Fibroblast of mammary gland (primary cell): ENCODE measurements at places on chromosomes 2 and 18.

- no peak for DNase-seq
Measured at GRCh38 chr2:138779406-138779780, 797 bp downstream of the NXPH2 start.

DNA sequence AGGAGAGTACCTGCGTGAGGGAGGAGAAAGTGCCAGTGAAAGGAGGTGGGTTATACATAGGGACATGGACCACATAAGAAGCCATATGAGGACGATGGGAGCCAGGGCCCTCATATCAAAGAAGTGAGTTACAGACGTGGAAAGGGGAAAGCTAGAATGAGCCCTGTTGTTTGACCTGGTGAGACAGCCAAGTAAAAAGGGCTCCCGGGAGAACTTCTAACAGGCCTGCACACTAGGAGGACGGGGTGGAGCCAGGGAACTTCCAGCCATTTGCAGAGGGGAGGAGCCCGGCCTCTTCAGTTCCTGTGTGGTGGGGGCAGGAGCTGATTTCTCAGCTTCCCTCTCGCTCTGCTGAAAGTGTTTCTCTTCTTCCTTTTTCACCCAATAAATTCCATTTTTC lies 84.1 kb upstream of the SLC66A3 start:
- peak; percentile 20 for DNase-seq

DNA sequence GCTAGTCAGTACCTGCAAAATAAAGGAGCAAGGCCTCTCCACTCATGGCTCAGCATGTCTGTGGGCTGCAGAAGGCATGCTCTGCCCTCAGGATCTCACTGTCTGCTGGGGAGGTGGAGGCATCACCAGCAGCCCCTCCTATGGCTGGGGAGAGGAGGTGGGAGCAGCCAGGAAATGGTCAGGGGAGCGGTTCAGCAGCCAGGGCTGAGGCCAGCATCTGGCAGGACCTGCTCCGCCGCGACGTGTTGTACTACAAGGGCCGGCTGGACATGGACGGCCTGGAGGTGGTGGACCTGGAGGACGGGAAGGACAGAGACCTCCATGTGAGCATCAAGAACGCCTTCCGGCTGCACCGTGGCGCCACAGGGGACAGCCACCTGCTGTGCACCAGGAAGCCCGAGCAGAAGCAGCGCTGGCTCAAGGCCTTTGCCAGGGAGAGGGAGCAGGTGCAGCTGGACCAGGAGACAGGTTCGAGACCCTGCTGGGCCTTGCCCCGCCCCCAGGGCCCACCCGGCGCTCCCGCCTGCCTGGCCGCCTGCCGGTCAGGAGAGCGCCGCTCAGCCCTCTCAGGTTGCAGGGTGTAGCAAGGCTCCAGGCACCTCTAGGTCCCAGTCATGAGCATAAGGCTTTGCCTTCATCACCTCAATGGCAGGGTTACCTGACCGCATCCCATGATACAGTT lies 49.0 kb downstream of the FAM168B start:
- no peak for DNase-seq

DNA sequence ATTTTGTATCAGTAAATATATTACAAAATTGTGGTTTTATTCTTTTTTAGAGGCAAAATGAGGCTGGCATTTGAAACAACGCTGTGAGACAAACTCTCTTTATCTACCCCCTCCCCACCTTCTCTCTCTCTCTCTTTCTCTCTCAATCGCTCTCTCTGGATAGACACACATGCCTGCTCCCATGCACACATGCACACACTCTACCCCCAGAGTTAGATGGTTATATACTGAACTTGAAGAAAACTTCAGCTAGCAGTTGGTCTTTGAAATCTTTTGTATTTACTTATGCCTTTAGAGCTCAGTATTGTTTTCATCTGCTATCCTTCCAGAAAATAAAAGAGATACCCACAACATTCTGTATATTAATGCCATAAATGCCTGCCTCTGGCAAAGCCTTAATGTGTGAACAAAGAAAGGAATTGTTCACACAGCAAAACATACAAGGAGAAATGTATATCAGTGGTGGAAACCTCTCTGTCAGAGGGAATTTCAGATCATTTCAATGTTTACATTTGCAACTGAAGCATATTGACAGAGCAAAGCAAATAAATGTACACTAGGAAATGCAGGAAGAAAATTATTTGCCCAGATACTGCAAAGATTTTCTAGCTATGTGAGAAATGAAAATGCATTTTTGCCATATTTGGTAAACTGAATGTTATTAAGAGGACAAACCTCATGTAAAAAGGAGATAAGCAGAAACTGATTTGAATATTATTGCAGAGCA lies 217.0 kb upstream of the UBE2E3 start:
- no peak for DNase-seq

GRCh38 chr2:151904807-151905206 lies 76.6 kb upstream of the ARL5A start:
- DNase-seq = no peak

GRCh38 chr2:105396254-105397024 lies 2.4 kb downstream of the FHL2 start:
- DNase-seq = peak; percentile 100

- DNase-seq = peak; percentile 20
Measured at GRCh38 chr2:50535971-50536759, 495.8 kb downstream of the NRXN1 start.

DNA sequence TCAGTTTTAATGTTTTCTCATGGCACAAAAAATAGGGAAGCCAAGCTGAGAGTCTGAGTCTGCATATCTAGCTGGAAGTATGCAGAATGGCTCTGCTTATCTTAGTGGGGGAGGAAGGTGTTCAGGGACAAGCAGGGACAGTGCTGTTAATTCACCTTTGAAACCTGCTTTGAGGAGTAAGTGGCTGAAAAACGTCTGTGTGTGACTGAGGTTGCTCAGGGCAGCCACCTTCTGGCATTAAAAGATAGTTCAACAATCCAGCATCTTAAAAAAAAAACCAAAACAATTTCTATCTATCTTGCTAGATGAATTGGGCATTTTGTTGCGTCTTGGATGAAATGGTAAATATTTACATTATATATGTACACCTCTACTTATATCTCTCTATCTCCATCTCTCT lies 2.0 kb upstream of the TRPM8 start:
- no peak for DNase-seq

DNA sequence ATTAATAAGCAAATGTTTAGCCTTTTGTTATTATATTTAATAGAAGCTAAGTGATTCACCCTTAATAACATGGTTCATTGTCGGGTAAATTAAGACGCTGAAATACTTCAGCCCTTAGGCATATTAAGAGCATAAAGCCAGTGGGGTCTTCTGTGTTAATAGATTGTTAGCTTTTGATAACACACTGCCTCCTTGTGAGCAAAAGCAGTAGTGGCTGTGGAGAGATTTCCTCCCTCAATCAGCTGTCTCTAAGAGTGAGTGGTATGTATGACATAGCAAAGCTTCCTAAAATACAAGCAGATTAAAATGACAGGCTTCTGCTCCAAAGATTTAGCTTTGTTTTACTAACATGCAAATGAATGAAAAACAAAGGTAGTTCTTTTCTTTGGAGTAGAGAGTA lies 143.7 kb upstream of the SYT4 start:
- no peak for DNase-seq

- no peak for DNase-seq
Measured at GRCh38 chr2:239720361-239721360, 304.5 kb downstream of the NDUFA10 start.

GRCh38 chr2:65320042-65320725 lies 92.6 kb downstream of the ACTR2 start:
- DNase-seq = peak; percentile 98

GRCh38 chr2:163548970-163549369 lies 186.8 kb downstream of the FIGN start:
- no peak for DNase-seq

DNA sequence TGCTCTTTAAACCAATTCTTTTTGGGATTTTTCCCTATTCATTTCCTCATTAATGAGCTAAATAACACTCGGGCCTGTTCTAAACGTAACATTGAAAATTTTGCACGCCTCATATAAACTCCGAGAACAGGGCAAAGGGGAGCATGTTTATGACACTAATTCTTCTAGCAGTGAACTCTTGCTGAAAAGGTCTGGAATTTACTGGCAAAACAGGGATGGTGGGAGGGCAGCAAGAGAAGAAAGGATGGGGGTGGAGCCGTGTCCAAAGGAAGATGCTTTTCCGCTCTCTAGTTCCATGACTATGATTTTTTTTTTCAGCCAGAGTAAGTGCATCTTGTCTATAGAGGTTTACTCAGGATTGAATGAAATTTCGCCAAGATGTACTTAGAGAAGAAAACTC lies 50.0 kb upstream of the IL1R1 start:
- no peak for DNase-seq

- DNase-seq = peak; percentile 2
Measured at GRCh38 chr2:233761040-233761769, 1.1 kb downstream of the UGT1A1 start.

- DNase-seq = no peak
Measured at GRCh38 chr2:30262716-30263309, 31.5 kb downstream of the LBH start.

GRCh38 chr2:30691948-30692828 lies 115.1 kb downstream of the CAPN13 start:
- DNase-seq = peak; percentile 38

- no peak for DNase-seq
Measured at GRCh38 chr2:128986026-128986715, 667.5 kb upstream of the HS6ST1 start.

- no peak for DNase-seq
Measured at GRCh38 chr2:9167718-9168657, 38.6 kb upstream of the ASAP2 start.

DNA sequence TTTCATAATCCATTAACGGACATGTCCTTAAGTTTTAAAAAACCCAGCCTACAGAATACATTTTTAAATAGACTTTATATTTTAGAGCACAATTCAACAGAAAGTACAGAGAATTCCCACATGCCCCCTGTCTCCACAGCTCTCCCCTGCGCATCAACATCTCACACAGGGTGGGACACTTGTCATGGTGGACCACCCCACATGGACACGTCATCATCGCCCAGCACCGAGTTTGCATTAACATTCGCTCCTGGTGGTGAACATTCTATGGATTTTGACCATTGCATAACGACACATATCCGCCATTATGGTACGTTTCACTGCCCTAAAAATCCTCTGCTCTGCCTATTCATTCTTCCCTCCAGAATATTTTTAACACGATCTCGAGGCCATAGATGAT lies 1.1 kb upstream of the KCNF1 start:
- no peak for DNase-seq

- peak; percentile 86 for DNase-seq
Measured at GRCh38 chr2:202317080-202317857, 51.7 kb downstream of the NOP58 start.

DNA sequence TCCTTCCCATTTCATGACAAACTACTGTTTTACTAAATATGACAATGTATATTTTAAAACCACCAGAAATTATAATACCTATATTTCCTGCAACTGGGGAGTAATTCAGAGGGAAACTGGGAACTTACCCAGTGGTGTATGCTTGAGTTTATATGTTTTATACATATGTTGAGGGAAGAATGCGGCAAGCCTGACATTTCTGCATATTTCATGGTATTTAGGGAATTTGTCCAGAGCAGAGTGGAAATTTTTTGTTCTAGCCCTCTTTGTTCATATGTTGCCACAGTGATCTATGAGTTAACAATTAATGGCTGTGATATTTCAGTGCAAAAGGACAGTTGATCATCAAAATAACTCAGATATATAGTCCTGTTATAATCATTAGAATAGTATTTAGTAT lies 230.8 kb upstream of the VWC2L start:
- DNase-seq = no peak

DNA sequence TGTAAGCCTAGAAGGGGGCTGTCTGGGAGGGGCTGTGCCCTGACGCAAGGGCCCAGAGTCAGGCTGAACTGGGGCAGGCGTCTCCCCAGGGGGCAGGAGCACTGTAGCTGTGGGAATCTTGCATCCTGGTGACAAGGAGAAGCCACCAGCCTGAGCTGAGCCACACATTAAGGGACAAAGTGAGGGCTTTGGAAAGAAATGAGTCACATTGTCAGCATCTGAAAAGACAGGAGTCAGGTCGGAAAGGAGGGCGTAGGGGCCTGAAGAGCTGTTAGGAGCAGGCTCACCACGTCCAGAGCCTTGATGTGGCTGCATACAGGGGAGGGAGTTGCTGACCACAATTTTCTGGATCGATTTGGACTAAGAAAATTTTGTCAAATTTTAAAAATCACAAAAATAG lies 298.6 kb downstream of the CYP26B1 start:
- DNase-seq = no peak

DNA sequence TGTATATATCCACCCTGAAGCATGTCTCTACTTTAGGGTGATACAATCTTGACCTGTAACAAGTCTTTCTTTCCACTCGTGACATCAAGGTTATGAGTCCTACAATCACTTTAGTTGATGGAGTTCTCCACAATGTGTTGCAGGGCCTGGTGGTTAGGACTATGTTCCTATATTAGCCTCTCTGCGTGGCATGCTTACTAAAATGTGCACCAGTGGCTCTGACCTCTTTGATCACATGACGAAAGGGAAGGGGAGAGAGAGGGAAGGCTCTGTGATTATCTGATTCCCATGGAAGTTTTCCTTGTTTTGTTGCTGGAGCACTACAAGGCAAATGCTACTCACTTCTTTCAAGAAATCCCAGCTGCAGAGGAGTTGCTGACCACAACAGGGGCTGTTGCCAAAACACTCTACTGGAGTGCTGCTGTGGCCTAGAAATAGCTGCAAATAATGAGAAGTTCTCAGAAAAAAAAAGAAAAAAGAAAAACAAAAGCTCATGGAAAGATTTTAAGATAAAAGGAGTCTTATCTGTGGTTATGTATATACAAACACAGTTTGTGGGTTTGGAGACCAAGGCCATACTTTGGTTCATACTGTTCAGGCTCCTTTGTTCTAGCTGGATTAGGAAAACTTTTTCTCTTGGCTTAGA lies 272.8 kb upstream of the MMADHC start:
- peak; percentile 75 for DNase-seq

DNA sequence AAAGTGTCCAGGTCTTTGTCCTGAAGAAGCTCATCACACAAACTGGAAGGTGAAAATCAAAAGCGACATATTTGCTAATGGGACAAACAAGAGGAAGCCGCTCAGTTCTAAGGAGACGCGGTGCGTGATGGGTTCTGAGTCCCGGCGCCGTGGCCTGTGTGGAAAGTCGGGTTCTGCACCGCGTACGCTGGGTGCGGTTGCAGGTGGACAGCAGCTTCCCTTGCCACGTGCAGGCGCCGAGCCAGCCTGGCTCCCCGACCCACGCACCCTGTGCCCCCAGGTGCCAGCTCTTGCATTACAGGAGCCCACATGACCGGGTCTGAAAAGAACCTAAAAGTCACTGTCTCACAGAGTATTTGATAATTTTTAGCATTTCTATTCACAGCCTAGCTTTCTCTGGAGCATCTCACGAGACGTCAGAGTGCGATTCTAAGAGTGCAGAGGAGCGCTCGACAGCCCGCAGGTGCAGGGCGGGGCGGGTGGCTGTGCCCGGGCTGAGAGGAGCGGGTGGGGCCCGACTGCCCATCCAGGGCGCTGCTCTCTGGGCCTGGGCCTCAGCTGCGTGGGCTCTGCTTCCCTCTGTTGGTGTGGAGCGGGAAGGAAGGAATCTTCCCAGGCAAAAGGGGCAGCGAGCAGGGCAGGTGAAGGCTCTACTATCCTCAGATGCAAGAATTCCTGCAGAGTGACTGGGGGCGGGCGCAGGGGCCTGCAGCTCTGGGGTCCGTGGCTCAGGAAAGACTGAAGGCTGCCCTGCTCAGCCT lies 39.4 kb downstream of the MYT1L start:
- DNase-seq = no peak

GRCh38 chr2:121790276-121790956 lies 35.0 kb downstream of the TSN start:
- DNase-seq = peak; percentile 92

GRCh38 chr2:43280994-43281393 lies 54.6 kb upstream of the ZFP36L2 start:
- DNase-seq = no peak
